Ammon's horn (tissue), 1 donor: ENCODE measurements at places on chromosomes 6 and 20.

DNA sequence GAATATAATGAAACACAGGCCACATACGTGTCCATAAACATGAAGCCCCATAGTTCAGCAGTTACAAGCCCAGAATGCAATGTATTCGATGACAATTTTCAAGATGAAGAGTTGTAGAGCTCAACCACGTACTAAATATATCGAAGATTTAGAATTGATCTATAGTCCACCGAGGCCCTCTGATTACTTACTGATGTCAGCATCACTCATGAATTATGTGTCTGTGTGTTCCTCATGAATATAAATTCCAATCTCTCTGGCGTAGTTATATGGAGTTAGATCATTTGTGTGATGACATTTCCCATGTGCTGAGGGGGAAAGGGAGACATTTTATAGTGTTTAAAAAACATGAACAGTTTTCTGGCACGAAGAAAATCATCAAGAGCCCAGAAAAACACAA lies 97.5 kb downstream of the PFDN4 start:
- no peak for DNase-seq

GRCh38 chr20:15613530-15613929 lies 959.7 kb downstream of the KIF16B start:
- no peak for DNase-seq

GRCh38 chr6:27951040-27951439 lies 6.0 kb upstream of the OR2B6 start:
- DNase-seq = no peak

DNA sequence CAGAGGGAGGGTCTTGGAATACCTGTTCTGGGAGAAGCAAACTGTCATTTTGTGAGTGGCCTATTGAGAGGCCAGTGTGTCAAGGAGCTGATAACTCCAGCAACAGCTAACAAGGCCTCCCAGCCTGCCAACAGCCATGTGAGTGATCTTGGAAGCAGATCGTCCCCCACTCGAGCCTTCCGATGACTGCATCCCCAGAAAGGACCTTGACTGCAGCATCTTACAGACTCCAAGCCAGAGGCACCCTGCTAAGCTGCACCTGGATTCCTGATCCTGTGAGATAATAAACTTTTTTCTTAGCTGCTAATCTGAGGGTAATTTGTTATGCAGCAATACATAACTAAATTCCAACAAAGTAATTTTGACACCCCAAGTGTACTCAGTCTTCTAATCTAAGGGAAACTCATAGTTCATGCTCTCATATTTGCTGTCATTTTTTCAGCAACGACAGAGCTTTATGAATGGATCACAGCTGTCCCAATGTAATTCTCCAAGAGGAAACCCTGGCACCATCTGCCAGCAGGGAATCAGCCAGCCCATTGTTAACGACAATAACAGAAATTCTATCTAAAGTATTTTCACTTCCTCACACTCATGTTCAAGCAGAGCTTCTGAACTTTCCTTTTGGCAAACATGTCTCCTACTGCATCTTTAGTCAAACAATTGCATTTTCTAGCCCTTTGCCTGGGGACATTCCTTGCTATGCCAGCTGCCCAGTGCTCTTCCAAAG lies 470.2 kb upstream of the BTBD3 start:
- peak; percentile 32 for DNase-seq

DNA sequence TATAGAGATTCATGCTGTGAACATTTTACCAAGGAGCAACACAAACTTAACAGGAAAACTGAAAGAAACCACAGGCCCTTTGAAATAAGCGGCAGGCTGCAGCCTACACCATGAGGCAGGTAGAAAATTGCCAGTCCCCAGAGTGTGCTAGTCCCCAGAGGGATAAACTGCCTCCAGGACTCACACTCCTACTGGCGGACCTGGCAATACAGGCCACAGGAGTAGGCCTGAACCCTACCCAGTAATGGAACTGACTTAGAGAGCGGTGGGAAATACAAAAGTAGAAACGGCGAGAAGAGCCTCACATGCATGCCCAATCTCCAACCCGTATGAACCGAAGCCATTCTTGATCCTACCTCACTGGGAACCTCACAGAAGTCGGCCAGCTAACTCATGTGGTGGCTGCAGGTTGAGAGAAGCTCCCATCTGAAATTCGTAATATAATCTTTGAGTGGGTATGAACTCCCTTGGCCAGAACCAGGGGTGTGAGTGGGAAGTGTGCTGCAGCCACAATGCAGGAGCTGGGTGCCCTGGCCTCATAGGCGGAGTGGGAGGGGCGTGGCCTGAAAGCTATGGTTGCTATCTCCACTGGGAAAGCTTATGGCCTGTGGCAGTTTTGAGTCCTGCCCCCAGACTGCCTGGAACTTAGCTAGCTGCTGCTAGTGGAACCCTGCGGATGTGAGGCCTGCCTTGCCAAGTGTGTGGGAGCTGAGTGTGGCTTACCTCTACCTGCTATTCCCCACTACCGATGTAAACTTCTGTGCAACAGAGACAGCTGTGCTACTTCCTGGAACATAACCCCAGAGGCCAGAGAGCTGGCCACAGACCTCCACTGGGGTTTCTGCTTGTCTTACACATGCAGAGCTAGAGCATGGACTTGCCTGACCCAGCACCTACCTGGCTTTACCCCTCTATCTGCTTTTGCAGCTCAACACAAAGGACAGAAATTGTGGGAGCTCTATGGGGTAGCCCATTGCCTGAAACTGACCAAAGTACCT lies 146.5 kb upstream of the COL21A1 start:
- DNase-seq = no peak

GRCh38 chr20:39048000-39048696 lies 86.0 kb downstream of the DHX35 start:
- peak; percentile 91 for DNase-seq

DNA sequence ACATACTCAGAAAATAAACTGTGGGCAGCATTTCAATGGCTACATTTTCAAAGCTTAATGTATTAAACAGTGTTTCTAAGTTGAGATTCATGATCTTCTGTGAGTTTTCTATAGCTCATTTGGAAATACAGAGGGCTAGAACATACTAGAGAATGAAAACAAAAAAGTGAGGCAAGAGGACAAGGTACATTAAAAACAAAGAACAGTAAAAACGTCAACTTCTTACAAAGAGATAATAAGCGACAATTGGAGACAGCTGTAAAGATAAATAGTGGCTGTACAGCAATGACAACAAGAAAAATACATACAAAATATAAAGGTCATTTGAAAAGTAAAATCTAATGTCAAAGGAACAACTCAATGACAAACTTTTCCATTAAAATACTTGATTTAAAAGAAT lies 94.3 kb downstream of the REV3L start:
- DNase-seq = no peak

- DNase-seq = peak; percentile 53
Measured at GRCh38 chr20:57498425-57499400, 26.2 kb downstream of the CTCFL start.

DNA sequence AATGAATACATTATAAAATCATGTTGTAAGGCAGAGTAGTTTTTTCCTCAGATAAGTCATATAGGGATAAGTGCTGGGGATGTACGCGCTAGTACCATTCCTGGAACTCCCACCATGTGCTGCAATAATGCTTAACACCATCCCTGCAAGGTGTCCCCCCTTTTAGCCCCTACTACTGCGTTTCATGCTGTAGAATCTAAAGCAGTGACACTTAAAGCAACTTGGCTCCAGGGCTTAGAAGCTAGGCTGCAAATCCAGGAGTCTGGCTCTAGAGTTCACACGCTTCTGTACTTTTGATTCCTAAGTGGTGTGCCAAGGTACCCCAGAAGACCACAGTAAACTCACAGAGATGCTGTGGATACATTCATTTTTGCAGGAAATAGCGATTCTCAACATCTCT lies 183.1 kb downstream of the DOK5 start:
- no peak for DNase-seq

- DNase-seq = no peak
Measured at GRCh38 chr20:61451953-61452352, 199.9 kb downstream of the CDH4 start.

GRCh38 chr20:47035026-47035590 lies 140.5 kb downstream of the EYA2 start:
- DNase-seq = peak; percentile 17

DNA sequence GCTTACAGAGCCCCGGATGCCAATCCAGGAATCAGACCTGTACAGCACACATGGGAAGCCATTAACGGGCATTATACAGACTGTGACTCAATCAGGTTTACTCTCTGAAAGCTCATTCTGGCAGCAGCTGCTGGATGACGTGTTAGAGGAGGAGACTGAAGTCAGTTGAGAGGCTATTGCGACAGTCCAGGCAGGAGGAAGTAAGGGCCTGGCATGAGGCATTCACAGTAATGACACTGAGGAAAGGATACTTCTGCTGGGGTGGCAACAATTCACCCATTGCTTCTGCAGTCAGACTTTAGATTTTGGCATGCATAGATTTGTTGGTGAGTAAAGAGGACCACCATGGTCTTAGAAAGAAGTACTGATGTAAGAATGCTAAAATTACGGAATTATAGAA lies 151.0 kb upstream of the HEY2 start:
- no peak for DNase-seq

DNA sequence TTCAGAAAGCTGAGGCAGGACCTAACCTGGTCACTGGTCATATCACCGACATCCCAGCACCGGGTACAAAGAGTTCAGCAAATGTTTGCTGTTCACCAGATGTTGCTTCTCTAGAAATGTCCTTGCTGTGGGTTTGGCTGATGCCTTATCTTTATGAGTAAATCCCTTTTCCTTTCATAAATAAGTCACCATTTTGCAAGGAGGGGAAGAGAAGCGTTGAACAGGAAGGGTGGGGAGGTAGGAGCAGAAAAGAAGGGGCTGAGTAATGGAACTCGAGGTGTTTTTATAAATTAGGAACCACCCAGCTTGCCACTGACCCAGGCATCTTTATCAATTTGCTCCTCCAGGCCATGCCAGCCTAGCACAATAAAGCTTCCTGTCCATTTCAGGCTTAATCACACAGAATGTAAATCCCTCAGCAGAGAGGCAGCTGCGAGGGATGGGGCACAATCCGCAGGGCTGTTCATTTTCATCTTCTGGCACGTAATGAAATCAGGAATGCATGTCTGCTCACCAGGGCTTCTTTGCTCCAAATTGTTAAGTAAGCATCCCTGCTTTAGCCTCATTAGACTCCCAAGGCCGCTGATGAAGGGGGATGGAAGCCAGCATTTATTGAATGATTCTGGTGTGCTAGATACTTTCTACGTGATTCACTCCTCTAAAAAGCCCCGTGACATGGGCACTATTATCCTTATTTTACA lies 371.9 kb upstream of the CHD6 start:
- no peak for DNase-seq

- no peak for DNase-seq
Measured at GRCh38 chr6:169159331-169159730, 94.3 kb downstream of the THBS2 start.

DNA sequence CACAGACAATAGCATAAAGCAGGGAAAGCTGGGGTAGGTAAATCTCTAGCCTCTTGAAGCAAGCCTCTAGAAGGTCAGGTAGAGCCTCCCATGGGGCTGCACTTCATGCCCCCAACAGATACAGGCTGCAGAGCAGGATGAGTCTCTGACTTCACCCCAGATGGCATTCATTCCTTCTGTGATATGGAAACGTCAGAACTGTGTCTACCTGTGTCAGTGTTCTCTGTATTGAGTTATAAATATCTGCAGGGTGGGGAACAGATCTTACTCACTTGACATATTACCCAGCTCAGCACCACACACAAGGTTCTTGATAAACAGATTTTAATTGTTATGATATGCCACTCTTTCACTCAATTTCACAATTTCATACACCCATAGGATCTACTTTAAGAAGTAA lies 2.1 kb downstream of the LGSN start:
- no peak for DNase-seq

GRCh38 chr20:14220986-14221385 lies 116.4 kb downstream of the FLRT3 start:
- no peak for DNase-seq

DNA sequence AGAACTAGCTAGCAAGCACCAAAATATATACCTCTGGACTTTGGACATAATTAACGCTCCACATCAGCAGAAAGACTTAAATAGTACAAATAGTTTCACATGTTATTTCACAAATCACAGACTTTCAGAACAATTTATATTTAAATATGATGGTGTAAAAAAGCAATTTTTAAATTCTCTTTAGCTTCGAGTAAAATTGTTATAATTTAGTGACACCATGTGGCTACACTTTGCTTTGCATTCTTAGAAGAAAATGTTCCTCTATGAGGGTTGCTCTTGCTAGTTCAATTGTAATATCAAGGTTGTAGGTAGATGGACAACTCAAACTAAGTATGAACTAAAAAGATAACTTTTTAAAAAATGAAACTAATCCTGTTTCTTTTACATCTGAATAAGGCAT lies 69.0 kb downstream of the BTBD9 start:
- DNase-seq = peak; percentile 48

- no peak for DNase-seq
Measured at GRCh38 chr20:32338665-32339064, 19.5 kb upstream of the ASXL1 start.

GRCh38 chr6:27332692-27333641 lies 20.9 kb upstream of the POM121L2 start:
- peak; percentile 55 for DNase-seq

DNA sequence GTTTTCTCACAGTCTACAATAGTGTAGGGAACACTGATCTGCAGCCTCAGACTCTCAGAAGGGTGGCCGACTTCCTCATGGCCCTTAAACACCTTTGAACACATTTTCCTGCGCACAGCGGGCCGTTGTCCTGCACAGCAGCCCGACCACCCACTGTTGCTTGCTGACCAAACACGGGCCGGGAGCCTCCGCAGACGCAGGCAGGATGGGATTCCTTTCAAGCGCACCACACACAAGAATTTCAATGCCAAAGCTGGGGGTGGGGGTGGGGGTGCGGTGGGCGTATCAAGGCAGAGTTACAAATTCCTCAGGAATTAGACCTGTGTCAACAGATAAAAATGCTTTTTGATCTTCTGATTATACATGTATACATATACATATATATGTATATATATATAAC lies 74.5 kb downstream of the HUS1B start:
- no peak for DNase-seq

DNA sequence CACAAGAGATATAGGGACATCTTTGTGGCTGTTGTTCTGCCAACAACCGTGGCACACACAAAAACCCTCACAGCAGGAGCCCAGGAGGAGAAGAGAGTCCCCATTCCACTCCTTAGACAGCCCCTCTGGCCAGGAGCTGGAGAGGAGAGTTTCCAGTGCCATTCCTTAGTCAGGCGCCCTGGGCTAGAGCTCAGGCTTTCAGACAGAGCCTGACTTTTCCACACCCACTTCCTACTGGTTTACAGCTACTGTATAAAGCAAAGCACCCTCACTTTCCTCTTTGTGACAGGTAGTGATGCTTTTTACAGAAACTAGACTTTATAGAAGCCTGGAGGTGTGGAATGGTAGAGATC lies 145.9 kb downstream of the SYCP2 start:
- no peak for DNase-seq

DNA sequence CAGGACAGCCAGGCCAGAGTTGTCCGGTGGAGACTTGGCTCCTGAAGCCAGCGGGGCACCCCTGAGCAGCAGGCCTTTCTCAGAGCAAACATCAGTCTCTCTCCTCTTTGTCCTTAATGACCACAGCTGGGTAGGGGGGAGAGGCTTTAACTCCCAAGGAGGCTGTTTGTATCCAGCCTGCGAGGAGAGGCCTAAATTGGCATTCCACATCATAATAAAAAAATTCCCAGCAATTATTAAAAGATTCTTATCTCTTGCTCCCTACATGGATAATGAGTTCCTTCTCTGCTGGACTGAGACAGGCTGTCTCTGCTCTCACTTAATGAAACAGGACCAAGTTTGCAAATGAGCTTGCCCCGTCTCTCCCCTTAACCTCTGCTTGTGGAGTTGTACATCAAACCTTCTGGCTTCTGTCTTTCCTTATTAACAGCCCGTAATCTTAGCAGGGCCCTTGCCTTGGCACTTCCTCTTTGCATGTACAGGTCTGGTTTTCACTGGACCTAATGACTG lies 838.2 kb downstream of the MAFB start:
- DNase-seq = no peak

GRCh38 chr6:89952686-89953085 lies 58.4 kb downstream of the GJA10 start:
- no peak for DNase-seq
